Muscle of back (tissue), 13 donors: ENCODE measurements at places on chromosomes 2 and 18. TPM values are rescaled to one million over a fixed set of nuclear protein-coding genes. Genes with fewer than 3 reads are reported as not detected.

REG3A gene
- polyA plus RNA-seq: not detected

CRACDL gene
- 1.8 TPM for polyA plus RNA-seq

TRIM54 gene
- polyA plus RNA-seq: 94.5 TPM

SS18 gene
- polyA plus RNA-seq: 56.7 TPM

RTP5 gene
- not detected for polyA plus RNA-seq

NT5C1B gene
- not detected for polyA plus RNA-seq

IL36A gene
- polyA plus RNA-seq: not detected

DYSF gene
- 143 TPM for polyA plus RNA-seq

ARHGAP28 gene
- polyA plus RNA-seq: 25.4 TPM

RNF125 gene
- polyA plus RNA-seq: 14.1 TPM

CYTIP gene
- 8.5 TPM for polyA plus RNA-seq
